ENCODE measurements at places on chromosomes 6 and 20. TPM values are rescaled to one million over a fixed set of nuclear protein-coding genes. Genes with fewer than 3 reads are reported as not detected.

Gene EMILIN3
- total RNA-seq: not detected

Gene KCNQ5
- total RNA-seq: 14.6 TPM

Gene SLC22A7
- not detected for total RNA-seq

Gene ADGRF1
- total RNA-seq: not detected

Gene TLDC2
- not detected for total RNA-seq

Measured in activated CD8-positive, alpha-beta T cell treated with anti-CD3 and anti-CD28 coated beads for 36 hours (primary cell).